ENCODE measurements at places on chromosomes 5 and 9. TPM values are rescaled to one million over a fixed set of nuclear protein-coding genes. Genes with fewer than 3 reads are reported as not detected.

Gene TTLL11
- 10.0 TPM for polyA plus RNA-seq

Gene CNTFR
- polyA plus RNA-seq, result 24.2 TPM

Gene PCDH12
- polyA plus RNA-seq, result 35.7 TPM

Gene ABCA2
- 21.0 TPM for polyA plus RNA-seq

Gene SLC4A9
- 0.19 TPM for polyA plus RNA-seq

Gene RALGDS
- polyA plus RNA-seq, result 39.2 TPM

Gene PCDHGA9
- 8.3 TPM for polyA plus RNA-seq

Gene C5orf46
- polyA plus RNA-seq, result 3.8 TPM

Gene FOXD4
- polyA plus RNA-seq, result not detected

Gene WWC1
- 113 TPM for polyA plus RNA-seq

Gene GNA14
- 10.8 TPM for polyA plus RNA-seq

Gene LEAP2
- 3.6 TPM for polyA plus RNA-seq

Gene GLRA1
- polyA plus RNA-seq, result 0.13 TPM

Gene STING1
- 72.6 TPM for polyA plus RNA-seq

Gene NTNG2
- polyA plus RNA-seq, result 0.59 TPM

Gene PAIP2
- polyA plus RNA-seq, result 143 TPM

Gene ARID3C
- not detected for polyA plus RNA-seq

Gene EPB41L4A
- polyA plus RNA-seq, result 22.9 TPM

Gene ANKRD31
- polyA plus RNA-seq, result 0.34 TPM

Gene MAMDC4
- 4.5 TPM for polyA plus RNA-seq

Gene KCNV2
- 0.19 TPM for polyA plus RNA-seq

Gene GDNF
- not detected for polyA plus RNA-seq

Gene ANKRD20A1
- 1.7 TPM for polyA plus RNA-seq
